ENCODE measurements at places on chromosomes 2 and 18.

DNA sequence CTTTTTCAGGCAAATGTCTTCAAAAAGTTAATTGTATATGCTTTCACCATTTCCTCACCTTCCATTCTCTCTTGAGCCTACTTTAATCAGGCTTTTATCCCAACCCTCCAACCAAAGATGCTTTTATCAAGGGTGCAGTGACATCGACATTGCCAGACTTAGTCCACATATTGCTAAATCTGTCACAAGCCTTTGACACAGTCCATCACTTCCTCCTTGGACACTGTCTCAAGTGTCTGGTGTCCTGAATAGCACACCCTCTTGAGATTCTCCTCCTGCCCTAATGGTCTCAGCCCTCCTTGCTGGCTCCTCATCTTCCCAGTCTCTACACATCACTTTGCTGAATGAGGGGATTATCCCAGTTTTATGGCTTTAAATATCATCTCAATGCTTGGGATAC lies 147.5 kb upstream of the SLC39A10 start:
- H3K27me3 ChIP-seq: no peaks in the 10 kb centered on the region
- H3K27ac ChIP-seq: no peak overlapping the region

- H3K27ac ChIP-seq: no peak overlapping the region
- no peaks in the 10 kb centered on the region for H3K4me1 ChIP-seq
- no peak for DNase-seq
- H3K4me3 ChIP-seq: no peak overlapping the region
- H3K27me3 ChIP-seq: peaks cover 12% of the 10 kb centered on the region
These were observed 83.4 kb downstream of the TPGS2 start for GRCh38 chr18:36745219-36745975.

DNA sequence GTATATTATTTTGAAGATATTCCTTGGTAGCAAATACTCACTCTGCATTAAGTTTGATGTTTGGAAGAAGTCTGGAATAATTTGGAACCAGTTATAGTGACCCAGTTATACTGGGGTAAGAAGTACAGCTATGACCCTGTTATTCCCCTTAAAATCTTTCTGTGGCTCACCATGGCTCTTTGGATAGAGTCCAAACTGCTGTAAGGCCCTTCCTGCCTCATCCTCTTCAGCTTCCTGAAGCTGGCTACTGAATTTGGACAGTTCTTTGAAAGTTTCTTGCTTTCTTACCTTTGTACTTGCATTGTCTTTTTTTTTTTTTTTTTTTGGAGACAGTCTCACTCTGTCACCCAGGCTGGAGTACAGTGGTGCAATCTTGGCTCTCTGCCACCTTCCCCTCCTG lies 85.6 kb downstream of the ABI2 start:
- H3K36me3 ChIP-seq: peaks cover 6% of the 10 kb centered on the region
- no peaks in the 10 kb centered on the region for H3K4me1 ChIP-seq
- H3K4me3 ChIP-seq: no peak overlapping the region
- no peak for DNase-seq

DNA sequence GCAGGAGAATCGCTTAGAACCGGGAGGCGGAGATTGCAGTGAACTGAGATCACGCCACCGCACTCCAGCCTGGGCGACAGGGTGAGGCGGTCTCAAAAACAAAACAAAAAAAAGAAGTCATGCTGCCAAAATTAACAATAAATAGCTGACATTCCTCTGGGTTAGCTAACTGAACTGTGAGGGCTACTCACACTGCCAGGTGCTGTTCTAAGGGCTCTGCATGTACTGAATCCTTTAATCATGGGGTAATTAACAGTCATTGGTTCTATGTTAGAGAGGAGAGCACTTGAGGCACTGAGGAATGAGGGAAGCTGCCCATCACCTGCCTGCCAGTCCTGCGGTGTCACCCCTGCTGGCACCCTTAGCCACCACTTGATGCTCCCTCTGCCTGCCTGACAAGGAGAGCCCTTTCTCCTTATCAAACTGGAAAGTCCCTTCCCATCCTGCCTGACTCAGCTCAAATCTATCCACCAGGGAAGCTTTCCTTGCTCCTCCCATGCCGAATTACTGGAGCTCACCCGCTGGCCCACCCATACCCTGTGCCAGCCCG lies 73.0 kb upstream of the RIOK3 start:
- H3K4me3 ChIP-seq: no peak overlapping the region
- no peaks in the 10 kb centered on the region for H3K27me3 ChIP-seq
- peaks cover 36% of the 10 kb centered on the region for H3K4me1 ChIP-seq
- DNase-seq: no peak
- no peak overlapping the region for H3K27ac ChIP-seq
- H3K36me3 ChIP-seq: peaks cover 3% of the 10 kb centered on the region

DNA sequence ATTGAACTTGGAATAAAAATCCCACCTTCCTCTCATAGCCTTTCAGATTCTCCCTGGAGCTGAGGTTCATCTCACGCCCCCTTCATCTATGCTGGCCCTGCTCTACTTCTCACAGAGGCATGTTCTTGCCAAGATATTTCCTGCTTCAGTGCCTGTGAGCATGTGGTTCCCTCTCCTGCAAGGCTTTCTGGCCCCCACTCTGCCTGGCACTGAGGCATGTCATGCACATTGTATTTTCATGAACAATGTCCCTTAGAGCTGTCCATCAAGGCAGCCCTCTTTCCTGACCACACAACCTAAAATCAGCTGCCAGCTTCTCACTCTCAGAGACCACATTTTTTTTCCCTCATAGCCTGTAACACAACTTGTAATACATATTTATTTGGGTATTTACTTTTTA lies 18.0 kb upstream of the HK2 start:
- H3K36me3 ChIP-seq: no peaks in the 10 kb centered on the region
- H3K4me1 ChIP-seq: peaks cover 6% of the 10 kb centered on the region
- no peak overlapping the region for H3K4me3 ChIP-seq
- H3K27me3 ChIP-seq: peaks cover 5% of the 10 kb centered on the region
- no peak for DNase-seq

DNA sequence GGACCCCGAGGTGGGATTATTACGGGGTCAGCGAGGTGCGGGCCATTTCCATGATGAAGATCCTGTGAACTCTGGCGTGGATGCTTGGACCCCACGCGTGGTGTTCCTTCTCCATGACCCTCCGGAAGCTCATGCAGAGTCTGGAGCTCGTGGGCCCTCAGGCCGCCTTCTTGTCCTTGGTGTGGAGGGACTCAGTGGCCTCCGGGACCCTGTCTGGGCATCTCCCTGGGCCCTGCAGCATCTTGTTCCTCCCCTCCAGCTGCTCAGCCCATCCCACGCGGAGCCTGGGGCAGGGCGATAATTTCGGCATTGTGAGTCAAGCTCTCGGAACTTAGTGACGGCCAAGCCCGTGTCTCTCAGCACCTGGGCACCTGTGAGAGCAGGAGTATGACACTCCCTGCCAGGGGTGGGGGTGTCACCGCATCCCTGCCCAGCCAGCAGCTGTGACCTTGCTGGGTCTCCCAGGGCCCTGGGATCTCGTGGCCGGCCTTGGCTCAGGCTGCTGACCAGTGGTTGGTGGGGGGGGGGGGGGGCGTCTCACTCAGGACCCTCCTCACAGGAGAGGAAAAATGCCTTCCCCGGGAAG lies 24.6 kb downstream of the RTP5 start:
- no peak overlapping the region for H3K4me3 ChIP-seq
- H3K27ac ChIP-seq: no peak overlapping the region
- no peak for DNase-seq
- H3K27me3 ChIP-seq: no peaks in the 10 kb centered on the region

DNA sequence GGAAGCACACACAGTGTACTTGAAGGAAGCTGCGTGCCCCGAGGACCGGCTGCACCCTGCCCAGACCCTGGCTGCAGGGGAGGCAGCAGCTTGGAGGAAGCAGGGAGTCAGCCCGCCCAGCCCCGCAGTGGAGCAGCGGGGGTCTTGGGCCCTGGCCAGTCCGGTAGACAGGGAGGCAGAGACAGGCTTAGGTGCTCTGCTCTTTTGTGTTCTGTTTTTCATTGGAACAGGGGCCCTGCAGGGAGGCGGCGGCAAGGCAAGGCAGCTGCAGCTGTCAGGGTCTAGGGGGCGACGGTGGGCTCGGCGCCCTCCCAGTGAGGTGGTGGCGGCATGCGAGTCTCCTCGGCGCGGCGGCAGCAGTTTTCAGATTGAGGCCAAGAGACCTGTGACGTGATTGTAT lies 53.3 kb upstream of the TFCP2L1 start:
- no peak overlapping the region for H3K4me3 ChIP-seq
- DNase-seq: no peak
- no peaks in the 10 kb centered on the region for H3K4me1 ChIP-seq
- peaks cover 13% of the 10 kb centered on the region for H3K36me3 ChIP-seq

All from activated T-cell treated with anti-CD3 and anti-CD28 coated beads, Interleukin-2, amount 50 U/mL, for 72 hours (primary cell).